ENCODE measurements at places on chromosomes 7 and 10.
A peak's percentile ranks its signal among the peaks of the same experiment; 100 is the strongest.

GRCh38 chr7:128103498-128104107 is 72.4 kb upstream of the LRRC4 start:
- DNase-seq: peak; percentile 88

DNA sequence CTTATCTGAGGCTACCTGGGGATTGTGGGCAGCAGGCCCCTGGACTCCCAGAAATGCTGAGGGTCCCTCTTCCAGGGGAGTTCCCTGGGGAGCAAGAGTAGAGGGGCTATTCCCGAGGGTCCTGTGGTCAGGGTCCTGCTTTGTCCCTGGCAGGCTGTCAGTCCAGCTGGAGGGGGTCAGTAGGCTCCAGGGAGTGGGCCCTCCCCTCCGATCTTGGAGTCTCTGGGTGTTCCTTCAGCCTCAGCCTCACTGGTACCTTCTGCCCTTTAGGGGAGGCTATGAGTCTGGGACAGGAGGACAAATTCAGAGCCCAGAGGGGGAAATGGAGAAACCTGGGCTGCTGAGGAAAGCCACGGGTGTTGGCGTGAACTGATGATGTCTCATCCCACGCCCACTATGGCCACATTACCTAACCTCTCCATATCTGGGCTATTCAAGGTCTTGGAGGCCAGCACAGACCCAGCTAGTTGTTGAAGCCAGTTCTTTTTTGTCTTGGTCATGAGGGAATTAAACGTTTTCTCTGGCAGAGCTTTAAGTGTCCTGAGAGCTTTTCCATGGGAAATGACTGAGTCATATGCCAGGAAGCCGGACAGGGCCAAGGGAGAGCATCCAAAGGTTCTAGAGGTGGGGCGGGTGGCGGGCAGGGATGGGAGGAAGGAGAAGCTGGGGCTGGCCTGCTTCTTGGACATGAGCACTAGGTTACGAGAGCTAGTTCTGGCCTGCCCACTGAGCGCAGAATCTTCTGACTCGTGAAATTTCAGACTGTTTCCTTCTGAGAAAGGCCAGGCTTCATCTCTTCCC is 6.2 kb downstream of the CALHM2 start:
- DNase-seq: peak; percentile 93

DNA sequence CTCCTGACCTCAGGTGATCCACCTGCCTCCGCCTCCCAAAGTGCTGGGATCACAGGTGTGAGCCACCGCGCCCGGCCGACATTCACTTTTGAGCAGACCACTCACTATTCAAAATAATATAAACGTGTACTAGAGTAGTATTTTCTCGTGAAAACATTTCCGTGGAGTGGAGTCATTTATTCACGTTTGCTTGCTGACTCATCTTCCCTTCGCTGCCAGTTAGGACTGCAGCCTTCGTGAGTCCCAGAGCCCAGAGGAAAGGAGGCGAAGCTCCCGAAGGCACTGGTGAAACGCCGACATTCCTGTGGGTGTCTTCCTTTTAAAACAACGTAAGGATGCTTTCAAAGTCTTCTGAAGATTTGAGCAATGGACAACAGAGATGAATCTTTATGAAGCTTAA is 10.9 kb upstream of the INPP5A start:
- DNase-seq: no peak

DNA sequence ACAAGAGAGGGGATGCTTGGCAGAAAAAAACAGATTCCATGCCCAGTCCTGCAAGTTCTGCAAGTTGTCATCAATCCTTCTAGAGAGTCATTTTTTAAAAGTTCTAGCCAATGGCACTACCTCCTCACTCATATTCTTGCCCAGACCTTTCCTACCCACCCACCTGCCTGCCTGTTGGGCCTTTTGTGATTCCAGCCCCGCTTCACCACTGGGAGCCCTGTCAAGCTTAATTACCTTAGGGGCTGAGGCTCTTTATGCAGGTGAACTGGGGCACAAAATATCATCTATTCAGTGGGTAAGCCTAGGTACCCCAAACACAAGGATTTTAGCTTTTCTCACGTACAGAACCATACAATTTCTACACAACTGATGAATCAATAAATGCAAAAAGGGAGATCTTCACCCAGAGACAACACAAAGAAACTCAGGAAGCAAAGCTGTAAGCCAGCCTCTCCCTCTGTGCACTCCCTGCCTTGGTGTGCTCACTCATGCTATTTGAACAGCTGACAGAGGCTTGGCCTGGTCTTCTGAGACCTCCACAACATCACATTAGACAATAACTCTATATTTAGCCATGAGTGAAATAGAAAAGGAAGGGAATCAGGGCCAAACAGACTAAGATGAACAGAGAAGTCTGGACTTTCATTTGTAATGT is 222.6 kb downstream of the HTR7 start:
- no peak for DNase-seq

- peak; percentile 55 for DNase-seq
Observed at GRCh38 chr7:43362652-43363034, 220.3 kb upstream of the STK17A start.

DNA sequence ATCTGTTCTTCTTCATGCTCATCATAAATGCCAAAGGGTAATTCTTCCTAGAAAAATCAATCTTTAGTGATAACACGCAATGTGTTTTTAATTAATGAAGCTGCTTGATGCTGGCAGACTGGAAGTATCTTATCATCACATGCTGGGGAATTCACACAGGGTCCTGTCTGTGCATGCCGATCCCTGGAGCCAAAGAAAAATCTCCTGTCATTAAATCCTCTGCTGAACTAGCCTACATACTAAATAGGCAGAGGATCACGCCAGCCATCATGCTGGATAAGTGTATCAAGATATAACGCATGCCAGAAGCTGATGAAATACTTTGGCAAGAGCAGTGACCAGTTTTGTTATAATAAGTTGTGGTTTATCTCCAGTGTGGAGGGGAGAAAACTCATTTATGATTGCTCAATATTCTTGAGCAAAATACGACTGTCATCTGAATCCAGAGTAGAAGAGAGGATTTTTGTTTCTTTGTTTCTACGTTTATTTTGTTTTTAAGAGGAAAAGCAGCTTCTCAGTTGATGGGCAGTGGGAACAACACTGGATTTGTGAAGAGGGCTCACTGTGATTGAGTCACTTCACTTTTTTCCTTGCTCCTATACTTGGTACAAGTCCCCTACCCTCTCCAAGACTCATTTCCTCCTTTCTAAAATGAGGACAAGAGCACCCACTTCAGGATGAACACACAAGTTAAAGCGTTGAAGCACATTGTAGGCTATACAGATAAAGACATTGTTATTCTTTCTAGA is 649.1 kb downstream of the TNS3 start:
- peak; percentile 78 for DNase-seq

GRCh38 chr7:155340071-155340531 is 42.4 kb downstream of the INSIG1 start:
- DNase-seq: no peak

DNA sequence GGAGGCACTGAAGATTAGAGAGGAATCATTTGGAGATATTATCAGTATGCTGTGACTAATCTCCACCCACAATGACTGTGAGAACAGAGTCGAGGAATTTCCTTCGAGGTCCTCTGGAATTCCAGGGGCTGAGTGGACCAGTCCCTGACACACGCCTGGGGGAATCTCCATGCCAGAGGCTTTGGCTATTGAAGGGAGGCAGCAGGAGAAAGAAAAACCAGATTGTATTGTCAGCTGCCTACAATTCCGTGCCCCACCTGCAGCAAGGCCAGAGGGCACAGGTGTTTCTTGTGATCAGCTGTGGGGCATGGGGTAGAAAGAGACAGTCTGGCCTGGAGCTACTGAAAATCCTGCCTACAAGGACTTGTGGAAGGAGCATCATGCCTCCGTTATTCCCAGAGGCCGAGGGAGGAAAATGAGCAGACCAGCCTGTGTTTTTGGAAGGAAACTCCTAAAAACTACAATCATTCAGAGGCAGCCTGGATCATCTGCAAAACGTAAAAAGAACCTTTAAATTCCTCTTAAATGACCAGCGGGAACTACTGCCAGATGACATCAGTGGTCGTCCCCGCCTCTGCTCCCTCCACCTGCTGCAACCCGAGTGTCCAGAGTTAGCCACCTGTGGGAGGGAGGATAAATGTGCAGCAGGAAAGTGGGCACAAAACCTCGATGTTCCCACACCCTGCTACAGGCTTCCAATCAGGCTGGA is 25.4 kb upstream of the ANK3 start:
- no peak for DNase-seq

DNA sequence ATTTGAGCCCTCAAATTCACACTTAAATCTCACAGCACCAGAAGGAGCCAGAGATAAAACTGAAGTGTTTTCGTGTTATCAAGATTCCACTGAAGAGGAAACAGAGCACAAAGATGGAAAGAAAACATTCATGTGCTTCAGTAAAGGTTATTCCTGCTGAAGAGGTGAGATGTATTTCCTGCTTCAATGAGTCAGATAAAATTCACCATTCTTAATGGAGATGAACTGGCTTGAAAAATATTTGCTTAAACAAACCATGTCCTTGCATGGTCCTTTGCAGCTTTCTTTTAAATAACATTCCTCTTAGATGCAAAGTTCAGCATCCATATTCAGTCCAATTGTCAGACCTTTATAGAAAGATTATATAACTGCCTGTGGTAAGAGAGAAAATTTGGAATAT is 294.2 kb downstream of the IPMK start:
- no peak for DNase-seq

DNA sequence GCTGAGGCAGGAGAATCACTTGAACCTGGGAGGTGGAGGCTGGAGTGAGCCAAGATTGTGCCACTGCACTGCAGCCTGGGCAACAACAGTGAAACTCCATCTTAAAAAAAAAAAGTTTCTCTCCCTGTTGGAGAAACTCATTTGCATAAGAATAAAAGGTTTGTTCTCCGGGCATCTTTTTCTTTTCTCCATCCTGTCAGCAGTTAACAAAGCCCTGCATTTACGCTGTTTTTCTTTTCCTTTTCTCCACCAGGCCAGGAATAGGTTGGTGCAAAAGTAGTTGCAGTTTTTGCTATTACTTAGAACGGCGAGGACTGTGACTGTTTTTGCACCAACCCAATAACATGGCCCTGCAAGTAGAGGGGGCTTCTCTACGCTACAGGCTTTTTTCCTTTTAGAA is 9.5 kb upstream of the URGCP start:
- DNase-seq: no peak

DNA sequence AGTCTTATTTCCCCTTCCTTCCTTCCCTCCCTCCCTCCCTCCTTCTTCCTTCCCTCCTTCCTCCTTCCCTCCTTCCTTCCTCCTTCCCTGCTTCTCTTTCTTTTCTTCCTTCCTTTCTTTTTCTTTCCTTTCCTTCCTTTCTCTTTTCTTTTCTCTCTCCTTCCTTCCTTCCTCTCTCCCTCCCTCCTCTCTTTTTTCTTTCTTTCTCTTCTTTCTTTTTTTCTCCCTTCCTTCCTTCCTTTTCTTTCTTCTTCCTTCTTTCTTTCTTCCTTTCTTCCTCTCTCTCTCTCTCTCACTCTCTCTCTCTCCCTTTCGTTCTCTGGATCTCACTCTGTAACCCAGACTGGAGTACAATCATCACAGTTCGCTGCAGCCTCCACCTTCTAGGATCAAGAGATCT is 6.2 kb downstream of the TMEM130 start:
- DNase-seq: no peak

- no peak for DNase-seq
Observed at GRCh38 chr10:101752241-101752640, 23.7 kb downstream of the FGF8 start.

- no peak for DNase-seq
Observed at GRCh38 chr7:6299774-6300173, 27.4 kb upstream of the CYTH3 start.

GRCh38 chr7:13016592-13017332 is 329.3 kb downstream of the ARL4A start:
- DNase-seq: no peak

- DNase-seq: no peak
Observed at GRCh38 chr10:16910793-16911164, 93.6 kb upstream of the RSU1 start.

- peak; percentile 92 for DNase-seq
Observed at GRCh38 chr10:118241229-118242137, 100.6 kb downstream of the FAM204A start.

GRCh38 chr10:114723991-114724715 is 66.1 kb upstream of the ABLIM1 start:
- no peak for DNase-seq

DNA sequence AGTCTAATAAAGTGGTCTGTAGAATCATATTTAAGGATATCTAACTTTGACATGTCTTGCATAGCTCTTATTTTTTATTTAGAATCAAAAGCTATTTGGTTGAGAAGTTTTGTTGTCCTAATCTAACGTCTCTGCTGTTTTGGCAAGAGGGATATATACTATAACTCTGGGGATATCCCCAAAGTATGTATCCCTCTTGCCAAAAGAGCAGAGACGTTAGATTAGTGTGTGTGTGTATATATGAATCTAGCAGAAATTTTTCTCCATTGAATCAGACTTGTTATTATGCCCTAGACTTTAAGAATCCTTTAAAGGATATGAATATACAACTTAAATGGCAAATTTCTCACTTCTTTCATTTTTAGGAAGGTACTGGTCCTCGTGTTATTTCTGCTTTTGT is 9.6 kb downstream of the SMC3 start:
- DNase-seq: no peak

DNA sequence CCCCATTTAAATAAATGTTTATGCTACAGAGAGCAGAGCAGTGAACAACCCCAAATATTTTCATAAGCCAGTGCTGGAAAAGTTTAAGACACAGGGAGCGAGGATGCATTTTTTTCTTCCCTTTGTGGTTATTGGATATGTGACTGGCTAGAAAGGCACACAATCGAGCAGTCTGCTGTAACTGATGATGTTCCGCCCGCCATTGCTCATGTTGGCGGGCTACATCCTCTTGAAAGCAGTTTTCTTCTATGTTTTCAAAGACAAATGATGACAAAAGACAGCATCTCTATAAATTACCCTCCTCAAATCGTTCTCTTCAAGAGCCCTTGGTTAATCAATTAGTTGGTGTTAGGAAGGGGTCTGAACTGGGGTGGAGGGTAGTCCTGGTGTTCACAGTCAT is 269.8 kb downstream of the SKAP2 start:
- no peak for DNase-seq

GRCh38 chr7:47432671-47433563 is 149.0 kb downstream of the TNS3 start:
- no peak for DNase-seq

- DNase-seq: peak; percentile 23
Observed at GRCh38 chr10:42475168-42476098, 162.9 kb downstream of the ZNF33B start.

GRCh38 chr10:12340937-12341336 is 8.4 kb upstream of the CAMK1D start:
- DNase-seq: no peak
